ENCODE measurements at places on chromosomes 4 and X. TPM values are rescaled to one million over a fixed set of nuclear protein-coding genes. Genes with fewer than 3 reads are reported as not detected.

DNA sequence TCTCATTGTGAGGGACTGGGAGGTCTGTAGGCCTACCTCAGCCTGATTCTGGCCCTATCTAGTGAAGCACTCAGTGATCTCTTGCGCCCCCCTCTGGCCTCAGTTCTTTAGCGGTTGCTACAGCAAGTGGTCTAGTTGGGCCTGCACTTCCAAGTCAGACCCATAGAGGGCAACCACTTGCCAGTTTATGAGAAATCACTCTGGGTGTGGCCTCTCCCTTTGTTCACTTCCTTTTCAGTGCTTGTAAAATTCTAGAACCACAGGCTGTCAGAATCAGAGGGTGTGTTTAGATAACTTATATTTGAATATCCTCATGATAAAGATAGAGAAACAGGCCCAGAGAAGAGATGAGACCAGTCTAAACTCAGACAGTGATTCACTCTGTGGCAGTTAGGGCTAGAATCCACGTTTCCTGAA lies 60.9 kb upstream of the LAS1L start:
- peak; percentile 83 for DNase-seq
- no peak overlapping the region for H3K4me3 ChIP-seq
- no peak overlapping the region for H3K27ac ChIP-seq
- H3K27me3 ChIP-seq, result peaks cover 6% of the 10 kb centered on the region
- peaks cover 3% of the 10 kb centered on the region for H3K36me3 ChIP-seq

- no peak overlapping the region for H3K27ac ChIP-seq
- H3K27me3 ChIP-seq, result no peaks in the 10 kb centered on the region
- H3K4me1 ChIP-seq, result no peaks in the 10 kb centered on the region
- H3K4me3 ChIP-seq, result no peak overlapping the region
- no peak for DNase-seq
Observed at GRCh38 chr4:169720529-169720928, 37.2 kb downstream of the HPF1 start.

- H3K4me3 ChIP-seq, result no peak overlapping the region
- H3K36me3 ChIP-seq, result no peaks in the 10 kb centered on the region
- no peaks in the 10 kb centered on the region for H3K4me1 ChIP-seq
- no peak overlapping the region for H3K27ac ChIP-seq
- H3K27me3 ChIP-seq, result no peaks in the 10 kb centered on the region
Observed at GRCh38 chr4:181330654-181331201, 912.5 kb upstream of the TENM3 start.

The PDCL2 gene
- total RNA-seq, result not detected

The OPN1MW3 gene
- not detected for total RNA-seq

- H3K4me1 ChIP-seq, result peaks cover 93% of the 10 kb centered on the region
- H3K4me3 ChIP-seq, result peak overlapping the region; percentile 58
- H3K36me3 ChIP-seq, result no peaks in the 10 kb centered on the region
- no peak for DNase-seq
- H3K27me3 ChIP-seq, result no peaks in the 10 kb centered on the region
- H3K27ac ChIP-seq, result peak overlapping the region; percentile 89
Observed at GRCh38 chr4:38669208-38669607, 5.2 kb downstream of the KLF3 start.

The ZAR1 gene
- total RNA-seq, result 0.27 TPM

DNA sequence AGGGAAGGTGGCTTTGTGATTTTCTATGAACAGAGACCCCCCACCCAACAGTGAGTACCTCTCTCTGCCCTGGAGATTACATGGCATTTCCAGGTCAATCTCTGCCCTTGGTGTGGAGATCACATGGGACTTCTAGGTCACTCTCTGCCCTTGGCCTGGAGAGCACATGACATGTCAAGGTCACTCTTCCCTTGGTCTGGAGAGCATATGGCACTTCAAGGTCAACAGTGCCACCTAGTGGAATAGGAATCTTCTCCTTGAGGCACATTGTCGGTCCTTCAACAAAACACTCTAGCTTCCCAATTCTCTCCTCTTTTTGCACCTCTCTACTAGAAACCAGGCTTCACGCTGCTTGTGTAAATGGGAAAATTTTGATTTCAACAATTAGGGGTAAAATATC lies 66.2 kb upstream of the TACR3 start:
- H3K36me3 ChIP-seq, result peaks cover 11% of the 10 kb centered on the region
- no peaks in the 10 kb centered on the region for H3K4me1 ChIP-seq
- H3K27me3 ChIP-seq, result no peaks in the 10 kb centered on the region
- no peak for DNase-seq
- H3K27ac ChIP-seq, result no peak overlapping the region
- no peak overlapping the region for H3K4me3 ChIP-seq

GRCh38 chrX:118216087-118216486 lies 99.5 kb upstream of the KLHL13 start:
- H3K27ac ChIP-seq, result no peak overlapping the region
- no peaks in the 10 kb centered on the region for H3K27me3 ChIP-seq
- H3K4me3 ChIP-seq, result no peak overlapping the region
- no peak for DNase-seq
- no peaks in the 10 kb centered on the region for H3K4me1 ChIP-seq

Data from neural crest cell (in vitro differentiated cells).